HEK293T (cell line): ENCODE measurements at places on chromosomes 6 and 20.

GRCh38 chr6:145963216-145964068 is 716 bp downstream of the SHPRH start:
- peak; percentile 66 for DNase-seq

GRCh38 chr6:15061180-15061641 is 184.7 kb upstream of the JARID2 start:
- DNase-seq = no peak

GRCh38 chr6:37077905-37078296 is 72.4 kb downstream of the FGD2 start:
- no peak for DNase-seq

DNA sequence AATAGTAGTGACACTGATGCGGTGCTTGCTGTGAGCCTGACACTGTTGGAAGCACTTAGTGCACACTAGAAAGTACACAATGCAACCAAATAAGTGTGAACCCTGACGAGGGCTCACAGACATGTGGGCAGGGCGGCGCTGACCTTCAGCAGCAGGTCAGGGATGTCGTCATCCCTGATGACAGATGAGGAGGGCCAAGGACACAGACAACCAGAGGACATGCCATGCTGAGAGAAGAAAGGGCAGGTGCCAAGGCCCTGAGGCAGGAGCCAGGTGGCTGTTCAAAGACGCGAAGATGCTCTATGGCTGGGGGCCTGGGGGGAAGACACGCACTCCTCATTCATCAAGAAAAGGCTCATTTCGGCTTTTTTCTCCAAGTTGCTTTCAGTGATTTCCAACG is 176.4 kb upstream of the CST7 start:
- no peak for DNase-seq

GRCh38 chr6:5206920-5207561 is 53.7 kb downstream of the LYRM4 start:
- no peak for DNase-seq

GRCh38 chr20:39049148-39049547 is 87.0 kb downstream of the DHX35 start:
- DNase-seq = no peak

DNA sequence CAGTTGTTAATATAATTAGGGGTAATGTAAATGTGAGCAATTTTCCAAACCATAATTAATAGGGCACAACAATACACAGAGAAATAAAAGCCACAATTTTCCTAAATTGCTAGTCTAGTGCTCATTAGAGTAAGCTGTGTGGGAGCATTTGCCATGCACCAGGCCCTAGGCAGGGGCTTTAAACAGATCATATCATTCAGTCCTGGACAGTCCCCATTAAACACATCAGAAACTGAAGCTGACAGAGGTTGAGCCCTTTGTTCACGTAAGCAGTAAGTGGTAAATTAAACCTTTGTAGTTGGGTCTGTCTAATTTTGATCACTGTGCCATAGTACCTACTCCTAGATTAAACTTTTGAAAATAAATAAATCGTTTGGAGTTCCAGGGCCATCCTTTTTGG is 931.1 kb downstream of the C6orf118 start:
- no peak for DNase-seq

- no peak for DNase-seq
Observed at GRCh38 chr20:3980260-3981131, 34.9 kb downstream of the RNF24 start.

DNA sequence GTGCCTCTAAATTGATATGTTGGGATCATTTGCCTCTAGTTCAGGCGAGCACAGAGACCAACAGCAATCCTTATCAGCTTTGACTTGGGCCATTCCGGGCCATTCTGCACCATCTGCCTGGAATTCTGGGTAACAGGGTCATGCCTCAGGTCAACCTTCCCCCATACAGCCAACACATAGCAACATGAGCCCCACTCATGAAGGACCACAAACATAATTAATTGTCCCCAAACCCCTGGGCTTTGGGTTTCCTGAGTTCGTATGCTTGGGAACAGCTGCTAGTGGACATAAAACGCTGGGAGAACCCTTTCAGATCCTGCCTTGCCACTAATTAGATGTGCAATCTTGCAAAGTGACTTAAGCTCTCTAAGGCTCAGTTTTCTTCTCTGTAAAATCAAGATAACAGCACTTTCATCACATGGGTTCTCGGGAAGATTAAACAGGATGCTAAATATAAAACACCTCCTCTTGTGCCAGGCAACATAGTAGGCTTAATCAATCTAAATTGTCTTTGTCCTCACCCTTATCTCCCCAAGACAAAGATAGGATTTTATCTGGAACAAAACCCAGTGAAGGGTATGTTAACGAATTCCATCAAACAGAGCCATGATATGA is 426.5 kb downstream of the CD83 start:
- no peak for DNase-seq

DNA sequence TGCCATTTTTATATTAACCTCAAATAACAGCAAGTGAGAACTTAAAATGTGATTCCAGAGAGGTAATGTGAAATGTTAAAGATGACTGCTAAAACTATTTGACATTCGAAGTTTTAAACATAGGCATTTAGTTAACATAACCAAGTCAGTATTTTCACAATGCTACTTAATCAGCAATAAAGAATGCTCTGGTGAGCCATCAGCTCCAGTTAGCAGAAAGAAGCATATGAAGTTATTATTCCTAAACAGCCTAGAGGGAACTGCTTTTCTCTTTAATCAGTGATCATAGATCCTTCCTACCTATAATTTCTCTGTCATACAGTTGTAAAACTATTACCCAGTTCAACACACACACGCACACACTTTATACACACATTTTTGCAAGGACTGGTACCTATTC is 60.1 kb downstream of the MMS22L start:
- DNase-seq = no peak

DNA sequence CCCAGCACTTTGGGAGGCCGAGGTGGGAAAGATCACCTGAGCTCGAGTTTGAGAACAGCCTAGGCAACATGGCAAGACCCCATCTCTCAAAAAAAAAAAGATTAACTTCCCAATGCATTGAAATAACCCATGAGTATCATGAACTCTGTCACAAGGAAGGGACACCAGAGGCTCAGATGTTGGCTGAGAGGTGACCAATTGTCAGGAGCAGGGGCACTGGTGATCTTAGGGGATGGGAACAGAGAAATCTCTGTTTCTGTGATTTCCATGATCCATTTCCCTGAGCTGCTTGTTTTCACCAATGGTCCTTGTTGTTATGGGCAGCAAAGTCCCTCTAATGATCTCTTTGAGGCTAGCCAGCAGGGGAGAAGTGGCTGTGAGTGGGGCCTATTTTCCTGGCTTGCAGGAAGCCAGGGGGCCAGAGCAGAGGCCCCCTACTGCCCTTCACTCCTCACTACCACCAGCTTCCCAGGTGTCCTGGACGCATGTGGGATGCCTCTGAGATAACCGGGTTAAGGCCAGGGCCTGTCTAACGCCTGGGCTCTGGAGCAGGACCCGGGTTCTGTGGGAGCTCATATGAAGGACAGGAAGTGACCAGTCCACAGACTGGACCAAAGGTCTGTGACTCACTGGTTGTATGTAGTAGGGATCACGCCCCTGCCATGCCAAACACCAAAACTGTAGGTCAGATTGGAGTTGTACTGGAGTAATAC is 54.4 kb downstream of the PCNA start:
- no peak for DNase-seq

GRCh38 chr6:39572661-39573340 is 152.4 kb downstream of the KIF6 start:
- no peak for DNase-seq

DNA sequence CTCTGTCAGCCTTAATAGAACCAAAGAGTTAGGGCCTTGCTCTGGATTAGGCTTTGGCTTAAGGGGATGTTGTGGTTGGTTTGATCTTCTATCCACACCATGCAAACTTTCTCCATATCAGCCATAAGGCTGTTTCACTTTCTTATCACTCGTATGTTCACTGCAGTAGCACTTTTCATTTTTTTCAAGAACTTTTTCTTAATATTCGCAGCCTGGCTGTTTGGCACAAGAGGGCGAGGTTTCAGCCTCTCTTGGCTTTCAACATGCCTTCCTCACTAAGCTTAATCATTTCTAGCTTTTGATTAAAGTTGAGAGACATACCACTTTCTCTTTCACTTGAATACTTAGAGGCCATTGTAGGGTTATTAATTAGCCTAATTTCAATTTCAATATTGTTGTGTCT is 193.1 kb downstream of the NRN1 start:
- DNase-seq = no peak

DNA sequence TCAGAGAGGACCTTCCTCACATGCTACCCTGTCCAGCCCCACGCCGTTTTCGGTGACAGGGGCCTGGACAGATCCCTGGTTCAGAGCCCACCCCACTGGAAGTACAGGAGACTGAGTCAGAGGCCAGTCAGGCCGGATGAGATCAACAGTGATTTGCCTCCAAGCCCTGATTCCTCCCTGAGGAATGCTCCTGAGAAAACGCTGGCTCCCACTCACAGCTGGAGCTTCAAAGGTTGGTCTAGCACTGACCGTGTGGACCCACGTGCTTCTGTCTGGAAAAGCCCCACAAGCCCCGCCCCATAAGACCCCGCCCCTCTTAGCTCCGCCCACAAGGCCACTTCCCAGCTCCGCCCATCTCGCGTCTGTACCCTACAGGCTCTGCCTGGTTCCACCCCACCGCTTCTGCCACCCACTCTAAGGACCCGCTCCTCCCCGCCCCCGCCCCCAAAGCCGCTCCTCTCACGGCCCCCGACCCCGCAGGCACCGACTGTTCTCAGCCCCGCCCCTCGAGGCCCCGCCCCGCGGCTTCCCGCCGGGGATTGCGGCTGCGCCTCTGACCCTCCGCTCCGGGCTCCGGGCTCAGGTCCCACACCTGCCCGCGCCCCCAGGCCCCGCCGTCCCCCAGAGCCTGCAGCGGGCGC is 64.9 kb upstream of the BHLHE23 start:
- DNase-seq = peak; percentile 75

DNA sequence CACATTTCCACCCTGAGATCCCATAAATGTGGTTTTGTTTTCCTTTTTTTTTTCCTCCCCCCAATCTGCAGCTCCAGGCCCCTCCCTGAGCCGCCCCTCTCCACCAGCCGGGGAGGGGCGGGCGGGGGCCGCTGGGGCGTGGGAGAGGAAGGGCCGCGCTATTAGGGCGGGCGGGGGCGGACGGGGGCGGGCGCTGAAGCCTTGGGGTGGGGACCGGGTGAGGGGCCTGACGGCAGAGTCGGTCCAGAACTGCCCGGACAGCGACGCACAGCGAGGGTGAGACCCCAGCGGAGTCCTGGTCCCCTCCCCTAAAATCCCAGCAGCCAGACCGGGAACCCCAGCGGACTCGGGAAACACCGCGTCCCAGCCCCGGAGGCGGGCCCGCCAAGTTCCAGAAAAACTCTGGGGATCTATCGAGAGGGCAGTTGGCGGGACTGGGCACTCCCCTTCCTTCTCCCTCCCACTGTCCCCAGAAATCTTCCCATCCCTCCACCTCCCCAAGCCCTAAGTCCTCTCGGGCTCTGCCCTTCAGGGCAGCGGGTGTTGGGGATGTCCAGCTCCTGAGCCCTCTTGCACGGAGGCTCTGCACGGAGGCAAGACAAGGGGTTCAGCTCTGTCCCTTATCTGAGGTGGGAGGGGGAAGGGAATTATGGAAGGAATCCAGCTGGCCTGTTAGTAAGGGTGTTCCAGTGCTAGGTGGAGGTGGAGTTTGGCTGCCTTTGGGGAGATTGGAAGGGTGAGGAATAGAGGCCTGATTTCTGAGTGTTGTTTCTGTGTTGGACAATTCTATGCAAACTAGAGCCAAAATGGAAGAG is at the start of gene PRICKLE4:
TSS of gene PRICKLE4 (plus strand) at position 232 of the 815 bp plus-strand sequence. CDS start 2,692 bp downstream, outside the sequence.
- no peak for DNase-seq

- DNase-seq = no peak
Observed at GRCh38 chr6:118781897-118782296, 112.1 kb upstream of the ASF1A start.

DNA sequence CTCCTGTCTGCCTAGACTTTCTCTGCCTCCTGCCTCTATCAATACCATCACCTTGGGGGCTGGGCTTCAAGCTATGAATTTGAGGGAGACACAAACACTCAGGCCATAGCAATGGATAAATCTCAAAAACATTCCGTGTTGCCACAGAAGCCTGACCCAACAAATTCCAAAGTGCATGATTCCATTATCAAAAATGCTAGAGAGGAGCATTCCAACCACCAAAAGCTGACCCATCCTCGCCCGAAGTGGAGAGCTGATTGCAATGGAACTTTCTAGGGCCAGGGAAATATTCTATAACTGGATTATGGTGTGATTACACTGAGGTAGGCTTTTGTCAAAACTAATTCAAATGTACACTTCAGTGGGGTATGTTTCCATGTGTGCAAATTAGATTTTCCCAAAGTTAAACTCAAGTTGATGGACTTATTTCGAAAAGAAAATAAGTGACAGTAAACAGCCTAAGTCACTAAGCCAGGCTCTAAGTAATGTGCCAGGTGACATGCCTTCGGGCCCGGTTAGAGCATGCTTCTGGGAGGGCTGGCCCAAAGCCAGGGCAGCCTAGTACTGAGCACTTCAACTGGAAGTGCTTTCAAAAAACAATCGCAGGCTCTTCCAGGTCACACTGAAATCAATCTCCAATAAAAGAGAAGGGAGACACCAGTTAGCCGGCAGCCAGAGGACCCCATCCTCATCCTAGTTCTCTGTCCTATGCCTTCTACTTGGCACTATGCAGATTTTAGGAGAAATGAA is 142.3 kb downstream of the TBXT start:
- DNase-seq = no peak

- DNase-seq = no peak
Observed at GRCh38 chr6:69865126-69865525, 1.2 kb upstream of the COL19A1 start.

- no peak for DNase-seq
Observed at GRCh38 chr20:37396416-37397075, 50.6 kb downstream of the SRC start.

DNA sequence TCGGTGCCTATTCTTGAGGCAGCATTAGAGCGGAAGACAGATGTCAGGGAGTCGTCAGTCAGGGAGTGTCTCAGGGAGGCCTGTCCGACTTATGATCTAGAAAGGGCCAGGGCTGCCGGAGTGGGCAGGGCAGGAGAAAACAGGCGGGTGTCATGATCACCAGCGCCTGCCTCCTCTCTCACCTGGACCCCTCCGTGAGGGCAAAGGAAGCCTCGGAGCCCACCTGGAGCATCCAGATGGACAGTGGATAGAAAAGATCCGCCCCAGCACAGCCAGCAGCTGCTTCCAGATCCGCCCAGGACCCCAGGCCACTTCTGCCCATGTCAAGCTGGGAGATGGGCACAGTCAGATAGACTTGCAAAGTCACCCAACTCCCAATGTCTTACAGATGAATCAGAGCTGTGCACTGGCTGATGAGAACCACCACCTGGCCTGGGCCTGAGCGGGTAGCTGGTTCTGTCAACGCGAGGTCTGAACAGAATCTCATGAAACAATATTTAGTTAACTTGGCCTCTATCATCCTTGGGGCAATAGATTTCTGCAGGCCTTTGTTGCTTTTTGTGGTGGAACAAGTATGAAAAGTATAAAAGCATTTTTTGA is 22.2 kb downstream of the PSMG4 start:
- no peak for DNase-seq

DNA sequence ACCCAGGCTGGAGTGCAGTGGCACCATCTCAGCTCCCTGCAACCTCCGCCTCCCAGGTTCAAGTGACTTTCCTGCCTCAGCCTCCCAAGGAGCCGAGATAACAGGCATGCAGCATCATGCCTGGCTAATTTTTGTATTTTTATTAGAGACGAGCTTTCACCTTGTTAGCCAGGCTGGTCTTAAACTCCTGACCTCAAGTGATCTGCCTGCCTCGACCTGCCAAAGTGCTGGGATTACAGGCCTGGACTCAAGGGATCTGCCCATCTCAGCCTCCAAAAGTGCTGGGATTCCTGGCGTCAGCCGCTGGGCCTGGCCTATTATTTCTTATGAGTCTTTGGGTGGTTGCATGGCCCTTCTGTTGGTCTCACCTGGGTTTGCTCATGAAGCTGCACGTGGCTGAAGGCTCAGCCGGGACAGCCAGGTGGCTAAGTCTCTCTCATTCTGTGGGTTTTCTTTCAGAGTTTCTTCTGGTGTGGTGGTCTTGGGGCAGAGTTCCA is 45.6 kb upstream of the NCOA3 start:
- DNase-seq = no peak
